Fibroblast of lung (primary cell): ENCODE measurements at places on chromosomes 3 and 15.

GRCh38 chr3:158249183-158249582 lies 139.3 kb downstream of the RSRC1 start:
- no peak for DNase-seq

DNA sequence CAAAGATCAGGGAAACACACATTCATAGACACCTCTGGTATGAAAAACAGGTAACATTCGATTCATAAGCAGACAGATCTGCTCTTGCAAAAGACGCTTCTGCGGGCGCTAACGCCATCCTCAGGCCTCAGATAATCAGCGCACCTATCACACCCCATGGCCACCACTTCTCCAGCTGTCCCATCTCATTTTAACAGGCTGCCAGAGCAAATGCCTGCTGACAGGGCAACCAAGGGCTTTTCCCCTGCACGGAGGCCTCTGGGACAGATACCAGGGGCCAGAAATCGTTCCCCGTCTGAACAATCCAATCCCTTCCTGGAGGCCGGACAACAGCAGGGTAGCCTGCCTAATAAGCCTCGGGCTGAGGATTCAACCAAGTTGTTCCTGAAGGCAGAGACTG lies 15.2 kb downstream of the ABCC5 start:
- DNase-seq, result no peak

- DNase-seq, result no peak
Measured at GRCh38 chr3:197266331-197266730, 32.1 kb downstream of the DLG1 start.

DNA sequence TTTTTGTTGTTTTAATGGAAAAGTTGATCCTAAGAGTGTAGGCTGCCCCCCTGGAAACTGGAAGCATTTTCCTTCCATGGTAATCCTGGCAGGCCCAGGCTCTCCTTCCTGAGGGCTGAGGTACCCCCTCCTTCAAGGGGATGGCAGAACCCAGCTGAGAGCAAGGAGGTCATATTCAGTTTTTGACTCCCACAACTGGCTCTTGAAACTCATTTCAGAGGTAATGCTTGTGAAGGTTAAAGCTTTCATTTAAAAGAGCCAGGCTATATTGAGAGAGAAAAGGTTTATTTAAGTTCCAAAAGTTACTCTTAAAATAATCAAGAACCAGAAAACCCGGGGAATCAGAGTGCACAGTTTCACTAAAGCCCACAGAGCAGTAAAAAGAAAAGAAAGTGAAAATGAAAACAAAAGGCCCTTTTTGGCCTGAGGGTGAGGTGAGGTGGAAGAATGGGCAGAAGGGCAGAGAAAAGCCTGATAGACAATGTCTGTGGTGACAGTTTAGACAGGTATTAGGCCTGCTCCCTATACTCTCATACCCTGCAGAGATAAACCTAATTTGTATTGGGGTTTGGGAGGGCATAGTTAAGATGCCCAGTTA lies 47.0 kb upstream of the RBP1 start:
- no peak for DNase-seq

DNA sequence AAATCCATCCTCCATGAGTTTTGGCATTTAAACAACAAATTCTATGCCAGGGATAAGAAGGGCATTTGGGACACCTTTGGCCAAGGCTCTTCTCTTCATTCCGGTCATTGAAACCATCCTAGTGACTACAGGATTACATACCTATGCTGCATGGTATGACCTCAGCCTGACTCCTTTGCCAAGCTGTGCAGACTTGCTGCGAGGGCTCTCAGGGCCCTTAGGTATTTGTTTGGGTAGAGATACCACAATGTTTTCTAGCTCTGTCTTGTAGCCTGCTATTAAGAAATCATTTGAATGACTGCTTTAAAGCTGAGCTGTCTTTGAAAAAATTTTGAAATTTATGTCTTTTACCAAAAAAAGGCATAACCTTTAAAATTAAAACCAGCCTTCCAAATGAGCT lies 749.8 kb upstream of the SGO1 start:
- DNase-seq, result peak; percentile 14

- DNase-seq, result peak; percentile 49
Measured at GRCh38 chr15:23566651-23567050, 1.2 kb downstream of the MKRN3 start.

DNA sequence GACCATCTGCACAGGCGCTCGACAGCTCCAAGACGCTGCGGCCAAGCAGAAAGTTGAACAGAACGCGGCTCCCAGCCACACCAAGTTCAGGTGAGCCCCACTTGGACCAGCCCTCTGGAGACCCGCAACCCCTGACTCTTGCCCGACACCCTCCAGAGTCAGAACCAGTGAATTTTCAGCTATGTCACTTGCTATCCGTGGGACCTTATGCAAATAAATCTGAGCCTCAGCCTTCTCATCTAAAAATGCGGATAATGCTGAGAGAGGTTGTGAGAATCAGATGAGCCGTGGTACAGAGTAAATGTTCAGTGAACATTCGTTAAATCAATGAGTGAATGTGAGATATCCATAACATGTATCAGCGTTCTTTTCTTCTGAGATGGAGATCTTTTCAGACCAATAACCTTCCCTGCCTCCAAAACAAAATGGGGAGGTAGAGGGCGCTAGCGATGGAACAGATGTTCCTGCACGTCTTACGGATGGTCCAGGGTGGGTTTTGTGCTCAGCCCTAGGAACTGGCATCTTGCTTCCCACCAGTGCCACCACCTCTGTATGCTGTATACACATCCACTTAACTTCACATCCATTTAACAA lies 524 bp downstream of the MRPS11 start:
- no peak for DNase-seq

DNA sequence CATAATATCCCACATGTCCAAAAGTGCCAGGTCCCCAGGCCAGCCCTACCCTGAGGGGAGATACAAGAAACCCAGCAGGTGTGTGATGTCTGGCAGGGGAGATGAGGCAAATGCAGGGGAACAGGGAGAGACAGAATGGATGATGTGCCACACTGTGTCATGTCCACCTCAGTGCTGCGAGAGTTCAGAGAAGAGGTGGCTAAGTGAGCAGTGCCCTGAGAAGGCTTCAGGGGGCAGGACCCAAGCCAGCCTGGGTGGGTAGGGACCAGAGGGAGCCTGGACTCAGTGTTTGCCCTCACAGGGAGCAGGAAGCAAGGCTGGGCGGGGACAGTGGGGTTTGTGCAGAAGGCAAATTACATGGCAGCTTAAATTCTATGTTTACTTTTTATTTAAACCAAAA lies 61.2 kb downstream of the KLHL6 start:
- no peak for DNase-seq

DNA sequence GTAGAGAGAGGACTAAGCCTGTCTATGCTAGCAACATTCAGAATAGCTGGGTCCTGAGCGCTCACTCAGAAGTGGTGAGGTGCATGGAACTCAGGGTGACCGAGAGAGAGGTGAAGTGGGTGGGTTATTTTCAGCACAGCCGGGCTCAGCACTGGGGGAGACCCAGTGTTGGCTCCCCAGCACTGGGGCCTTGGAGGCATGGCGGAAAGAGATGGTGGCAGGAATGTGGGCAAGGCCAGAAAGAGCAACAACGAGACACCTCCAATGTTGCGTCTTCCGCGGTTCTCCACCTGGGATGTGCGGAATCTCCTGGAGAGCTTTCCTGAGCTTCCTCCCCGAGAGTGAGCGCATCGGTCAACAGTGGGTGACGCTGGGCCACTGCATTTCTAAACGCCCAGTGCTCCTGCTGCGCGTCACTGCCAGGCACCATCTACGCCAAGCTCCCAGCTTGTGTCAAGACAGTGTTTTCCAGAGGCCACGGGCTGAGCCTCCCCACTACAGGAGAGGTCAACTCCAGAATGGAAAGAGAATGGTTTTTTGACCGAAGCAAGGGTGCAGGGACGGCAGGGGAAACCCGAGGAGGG lies 148.4 kb downstream of the ADAMTS17 start:
- DNase-seq, result no peak

DNA sequence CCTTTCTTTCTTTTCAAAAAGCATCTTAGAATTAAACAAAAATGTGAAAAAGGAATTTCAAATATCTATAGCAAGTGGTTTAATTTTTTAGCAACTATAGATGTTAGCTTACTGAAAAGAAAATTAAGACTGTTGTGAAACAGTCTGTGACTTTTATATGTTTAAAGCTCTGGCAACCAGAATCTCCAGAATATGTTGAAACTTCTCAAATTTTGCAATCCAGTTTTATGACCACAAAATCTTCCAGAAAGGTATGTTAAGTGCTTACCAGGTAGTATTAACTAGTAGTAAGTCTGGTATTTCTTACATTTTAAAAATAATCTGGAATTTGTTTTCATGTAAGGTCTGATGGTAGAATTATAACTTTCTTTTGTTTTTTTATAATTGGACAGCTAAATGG lies 235.0 kb downstream of the SLC9A9 start:
- DNase-seq, result no peak

DNA sequence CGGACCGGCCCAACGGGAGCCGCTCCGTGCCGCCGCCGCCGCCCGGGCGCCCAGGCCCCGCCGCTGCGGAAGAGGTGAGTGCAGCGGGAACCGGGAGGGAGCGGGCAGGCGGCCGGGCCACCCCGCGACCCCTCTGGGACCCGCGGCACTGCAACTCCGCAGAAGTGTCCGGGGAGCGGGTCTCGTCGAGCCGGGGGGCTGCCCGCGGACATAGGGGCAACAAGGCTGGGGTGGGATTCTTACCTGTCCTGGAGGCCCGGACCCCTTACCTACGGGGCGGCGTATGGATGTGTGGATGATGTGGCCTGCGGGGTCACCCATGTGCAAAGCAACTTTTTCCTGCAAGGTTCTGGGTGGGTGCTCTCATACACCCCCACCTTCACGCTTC lies 361 bp downstream of the SEMA3F start:
- no peak for DNase-seq

DNA sequence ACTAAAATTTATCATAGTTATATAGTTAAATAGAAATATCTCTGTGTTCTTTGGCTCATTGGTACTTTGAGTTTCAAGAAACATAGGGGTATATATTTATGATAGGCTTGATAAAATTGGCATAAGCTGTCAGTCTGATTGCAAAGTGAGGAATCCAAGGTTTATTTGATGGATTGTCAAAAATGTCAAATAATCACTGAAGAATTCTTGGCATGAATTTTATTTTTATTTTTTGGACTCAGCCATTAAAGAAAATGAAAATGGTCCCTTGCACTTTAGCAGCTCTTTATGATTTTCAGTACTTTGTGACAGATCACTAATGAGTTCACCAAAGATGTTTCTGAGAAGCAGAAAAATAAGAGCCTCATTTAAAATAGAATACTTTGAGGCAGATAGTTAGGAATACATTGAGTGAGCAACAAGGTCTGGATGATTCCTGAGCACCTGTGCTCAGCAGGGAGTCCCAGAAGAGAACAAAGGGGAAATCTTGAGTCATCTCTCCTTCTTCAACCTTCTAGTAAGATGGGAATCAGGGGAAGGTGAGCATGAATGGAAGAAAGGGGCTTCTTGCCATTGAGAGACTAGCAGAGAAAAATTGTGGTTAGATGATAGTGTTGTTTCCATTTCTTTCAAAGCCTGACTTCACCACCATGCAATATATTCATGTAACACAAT lies 85.3 kb upstream of the VEPH1 start:
- no peak for DNase-seq
